ENCODE measurements at places on chromosomes 4 and X.
A peak's percentile ranks its signal among the peaks of the same experiment; 100 is the strongest.

DNA sequence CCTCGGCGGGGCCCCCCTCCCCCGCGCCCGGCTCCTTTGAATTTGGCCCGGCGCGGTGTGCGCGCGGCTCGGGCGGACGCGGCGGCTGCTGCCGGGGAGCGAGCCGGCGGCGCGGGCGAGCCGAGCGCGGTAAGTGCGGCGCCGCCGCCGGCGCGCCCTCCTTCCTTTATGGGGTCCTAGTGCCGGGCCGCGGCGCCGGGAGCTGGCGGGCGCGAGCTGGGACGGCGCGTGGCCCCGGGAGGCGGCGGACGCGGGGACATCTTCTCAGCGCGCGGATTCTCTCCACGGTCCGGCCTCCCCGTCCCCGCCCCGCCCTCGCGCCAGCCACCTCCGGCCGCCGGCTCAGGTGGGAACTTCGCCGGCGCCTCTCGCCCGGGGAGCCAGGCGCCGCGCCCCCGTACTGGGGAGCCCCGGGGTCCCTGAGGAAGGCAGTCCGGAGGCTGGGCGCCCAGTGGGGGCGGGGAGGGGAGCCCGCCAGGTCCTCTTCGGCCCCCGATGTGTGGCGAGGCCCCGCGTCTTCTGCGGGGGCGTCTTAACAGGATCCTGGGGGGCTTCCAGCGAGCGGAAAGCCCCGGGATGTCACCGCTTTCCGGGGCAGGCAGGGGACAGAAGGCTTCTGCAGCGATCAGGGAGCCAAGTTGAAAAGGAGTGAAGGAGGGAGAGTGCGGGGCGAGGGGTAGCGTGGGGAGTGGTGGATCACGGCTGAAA is 98.4 kb upstream of the TENM3 start:
- DNase-seq = no peak

GRCh38 chr4:21041708-21042107 is 341.4 kb downstream of the PACRGL start:
- DNase-seq = no peak

- DNase-seq = peak; percentile 48
Observed at GRCh38 chrX:123291623-123292022, 107.5 kb downstream of the GRIA3 start.

- DNase-seq = no peak
Observed at GRCh38 chr4:47061435-47061834, 30.1 kb downstream of the GABRB1 start.

- no peak for DNase-seq
Observed at GRCh38 chr4:112592717-112593116, 44.0 kb downstream of the ZGRF1 start.

- no peak for DNase-seq
Observed at GRCh38 chr4:47373174-47373573, 90.3 kb downstream of the COMMD8 start.

DNA sequence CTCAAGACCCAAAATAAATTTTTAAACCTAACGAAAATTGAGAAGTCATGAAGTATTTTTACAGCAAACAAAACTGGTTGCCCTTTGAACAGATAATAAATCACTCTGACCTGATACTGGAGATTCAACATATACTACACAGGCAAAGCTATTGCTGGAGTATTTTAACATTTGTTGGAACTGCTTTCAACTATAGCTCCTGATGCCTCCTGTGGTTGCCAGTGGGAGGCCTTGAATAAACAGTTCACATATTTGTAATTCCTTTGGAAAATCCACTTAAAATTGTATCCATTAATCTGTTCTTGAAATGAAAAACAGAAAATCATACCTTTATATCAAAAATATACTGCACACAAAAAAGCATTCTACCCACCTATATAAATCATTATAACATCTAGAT is 605.1 kb downstream of the KCTD8 start:
- DNase-seq = no peak

DNA sequence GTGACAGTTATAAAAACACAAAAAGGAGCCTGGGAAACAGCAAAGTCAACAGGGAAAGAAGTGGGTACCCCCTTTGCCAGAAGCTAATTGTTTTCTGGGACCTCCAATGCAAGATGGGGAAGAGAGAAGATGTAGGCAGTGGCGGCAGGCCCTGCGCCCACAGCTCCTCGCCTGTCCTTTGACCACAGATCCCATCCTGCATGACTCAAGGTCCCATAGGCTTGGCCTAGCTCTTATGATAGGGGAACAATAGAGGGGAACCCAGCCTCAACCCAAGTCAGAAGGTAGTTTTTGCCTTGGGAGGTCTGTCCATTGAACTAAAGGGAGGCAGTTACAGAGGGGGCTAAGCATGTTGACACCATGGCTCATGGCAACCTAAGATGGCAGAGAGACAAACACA is 14.2 kb downstream of the ZMYM3 start:
- no peak for DNase-seq

- no peak for DNase-seq
Observed at GRCh38 chr4:121353213-121353612, 27.6 kb downstream of the QRFPR start.

DNA sequence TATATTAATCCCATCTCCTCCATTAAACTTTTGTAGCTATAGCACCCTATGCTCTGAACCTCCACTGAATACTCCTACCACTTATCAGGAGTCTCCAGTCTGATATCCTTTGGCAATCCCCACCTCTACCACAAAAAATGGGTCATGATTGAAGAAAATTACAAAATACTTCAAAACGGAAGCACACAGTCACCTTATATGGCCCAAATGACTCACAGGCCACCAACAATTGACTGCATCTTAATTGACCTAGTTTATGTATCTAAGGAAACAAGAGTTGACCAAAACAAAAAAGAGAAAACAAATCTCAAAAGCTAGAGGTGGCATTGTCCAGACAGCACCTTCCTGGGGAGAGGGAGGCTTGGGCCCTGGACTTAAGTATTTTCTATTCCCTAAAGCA is 120.0 kb upstream of the DIAPH2 start:
- no peak for DNase-seq

- DNase-seq = peak; percentile 58
Observed at GRCh38 chrX:108537005-108537404, 97.4 kb downstream of the COL4A5 start.

GRCh38 chrX:150887906-150888465 is 10.5 kb downstream of the CD99L2 start:
- DNase-seq = no peak

GRCh38 chrX:33434256-33435092 is 223.1 kb upstream of the DMD start:
- DNase-seq = peak; percentile 20

DNA sequence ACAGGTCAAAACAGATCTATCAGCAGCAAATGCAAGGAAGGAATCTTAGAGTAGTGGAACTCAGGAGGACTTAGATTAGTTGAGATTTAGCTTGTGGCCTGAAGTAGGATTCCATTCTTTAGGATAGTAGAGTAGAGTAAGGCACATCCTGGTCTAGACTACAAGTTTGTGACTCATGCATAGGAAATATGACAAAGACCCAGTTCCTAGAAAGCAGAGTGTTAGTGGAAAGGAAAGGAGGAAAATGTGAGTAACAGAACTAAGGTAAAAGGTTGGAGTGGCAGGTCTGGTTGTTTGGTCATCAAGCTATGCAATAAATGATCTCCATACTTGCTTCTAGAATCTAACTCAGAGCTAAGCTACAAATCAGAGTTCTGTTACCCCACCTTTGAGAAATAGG is 595.0 kb downstream of the ACTRT1 start:
- no peak for DNase-seq

DNA sequence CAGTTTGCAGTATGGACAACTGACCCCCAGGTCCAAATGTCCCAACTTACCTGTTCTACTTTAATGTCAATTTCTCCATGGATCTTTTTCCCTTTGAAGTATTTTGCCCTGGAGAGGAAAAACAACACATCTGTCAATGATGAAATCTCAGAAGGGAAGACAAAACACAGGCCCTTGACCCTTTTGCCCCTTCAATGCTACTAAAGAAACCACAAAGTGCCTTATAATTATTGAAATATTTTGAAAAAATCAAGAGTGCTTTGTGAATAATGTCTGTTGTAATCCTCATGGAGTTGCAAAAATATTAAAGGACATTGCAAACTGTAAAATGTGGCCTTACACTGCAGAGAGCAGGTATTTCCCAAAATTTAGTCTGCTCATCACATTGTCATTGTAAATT is 12.6 kb downstream of the SYN1 start:
- DNase-seq = no peak

DNA sequence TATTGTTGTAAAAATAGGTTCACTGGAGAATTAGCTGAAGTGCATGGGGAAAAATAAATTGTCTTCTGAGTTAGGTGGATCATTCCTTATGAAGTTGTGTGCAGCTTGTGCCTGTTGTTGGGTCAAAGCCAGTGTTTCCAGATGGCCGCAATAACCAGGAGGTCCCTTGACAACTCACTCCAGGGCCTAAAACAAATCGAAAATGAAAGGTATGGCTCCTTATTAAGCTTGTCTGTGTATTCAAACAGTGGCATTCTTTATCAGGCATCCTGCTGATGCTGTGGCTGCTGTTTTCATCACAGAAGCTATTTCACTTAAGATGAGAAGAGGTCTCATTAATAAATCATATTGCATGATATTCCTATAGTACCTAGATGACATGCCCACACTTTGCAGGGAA is 80.2 kb downstream of the GRIA2 start:
- no peak for DNase-seq

GRCh38 chr4:26474551-26474950 is 15.7 kb downstream of the CCKAR start:
- no peak for DNase-seq

DNA sequence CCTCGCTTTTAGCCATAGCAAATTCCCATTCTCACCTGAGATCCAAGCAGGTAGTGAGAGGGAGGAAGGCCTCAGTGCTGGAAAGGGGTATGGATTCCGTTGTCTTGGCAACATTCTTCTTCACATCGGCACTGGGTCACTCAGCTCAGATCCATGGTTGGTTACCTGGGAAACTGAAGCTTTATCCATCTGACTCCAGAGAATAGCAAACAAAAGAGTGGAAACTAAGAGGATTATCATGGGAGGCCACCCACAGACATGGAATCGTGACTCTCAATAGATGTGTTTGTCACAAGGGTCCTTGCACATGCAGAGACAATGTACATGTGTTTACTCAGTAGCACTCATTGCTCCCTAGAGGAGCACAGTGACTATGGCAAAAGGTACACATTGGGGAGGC is 81.0 kb downstream of the MAGED4 start:
- peak; percentile 7 for DNase-seq

- no peak for DNase-seq
Observed at GRCh38 chrX:3428792-3429191, 82.3 kb upstream of the MXRA5 start.

DNA sequence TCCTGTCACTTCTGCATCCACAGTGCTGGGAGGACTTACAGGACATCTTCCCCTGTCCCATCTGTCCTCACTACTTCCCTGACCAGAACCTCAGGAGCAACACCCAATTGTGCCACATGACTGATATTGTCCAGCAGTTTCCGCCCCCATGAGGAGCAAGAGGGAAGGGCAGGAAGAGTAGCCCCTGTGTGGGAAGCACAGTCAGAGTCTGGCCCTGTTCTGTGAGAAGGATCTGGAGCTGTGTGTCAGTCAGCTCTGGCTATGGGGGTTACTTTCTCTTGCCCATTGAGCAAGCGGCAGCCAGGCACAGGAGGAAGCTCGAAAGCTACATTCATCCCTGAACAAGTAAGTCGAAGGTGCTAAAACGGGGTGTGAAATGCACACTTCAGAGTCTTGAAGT is 14.8 kb upstream of the TRIM60 start:
- no peak for DNase-seq

GRCh38 chrX:73668779-73669178 is 105.8 kb downstream of the CHIC1 start:
- no peak for DNase-seq

GRCh38 chrX:12993826-12994225 is 18.9 kb downstream of the TMSB4X start:
- no peak for DNase-seq

DNA sequence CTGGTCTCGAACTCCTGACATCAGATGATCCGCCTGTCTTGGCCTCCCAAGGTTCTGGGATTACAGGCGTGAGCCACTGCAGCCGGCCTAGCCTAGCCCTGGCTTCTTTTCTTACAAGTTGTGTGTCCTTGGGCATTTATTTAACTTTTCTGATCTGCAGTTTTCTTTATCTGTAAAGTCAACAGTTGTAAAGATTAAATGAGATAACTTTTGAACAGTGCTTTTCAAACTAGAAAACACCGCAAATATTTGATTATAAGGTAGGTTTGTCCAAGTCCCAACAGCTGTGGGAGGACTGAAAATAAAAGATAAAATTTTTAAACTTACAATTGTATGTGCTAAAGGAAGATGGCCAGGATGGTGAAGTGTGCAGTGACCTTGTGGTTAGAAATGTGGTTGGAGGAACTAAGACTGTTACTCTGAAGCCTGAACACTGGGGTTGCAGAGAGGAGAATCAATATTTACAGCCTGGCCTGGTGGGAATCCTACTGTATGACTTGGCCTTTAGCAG is 44.8 kb downstream of the GSX2 start:
- DNase-seq = no peak

- no peak for DNase-seq
Observed at GRCh38 chrX:15769300-15769954, 20.9 kb upstream of the ZRSR2 start.

DNA sequence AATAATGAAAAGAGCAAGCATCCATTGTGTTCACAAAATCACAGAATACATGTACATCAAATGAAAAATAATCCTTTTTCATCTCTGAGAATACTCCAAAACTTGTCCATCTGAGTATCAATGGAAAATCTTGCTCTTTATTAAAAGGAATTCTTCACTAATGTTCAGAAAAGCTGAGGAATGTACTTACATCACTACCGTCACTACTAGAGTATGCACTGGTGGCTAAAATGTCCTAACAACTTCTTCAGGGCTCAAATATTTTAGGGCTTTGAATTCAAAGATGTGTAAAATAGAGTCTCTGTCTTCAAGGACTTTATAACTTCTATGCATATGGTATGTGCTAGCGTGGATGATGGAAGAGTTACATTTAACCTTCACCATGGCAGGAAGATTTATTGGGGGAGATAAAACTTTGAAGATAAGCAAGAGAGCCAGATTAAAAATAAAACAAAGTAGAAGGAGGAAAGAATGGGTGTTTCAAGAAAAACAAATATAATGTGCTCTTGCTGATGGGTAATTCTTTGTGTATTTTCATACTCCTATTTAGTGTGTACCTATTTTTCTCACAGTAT is 55.1 kb downstream of the DMD start:
- DNase-seq = no peak

DNA sequence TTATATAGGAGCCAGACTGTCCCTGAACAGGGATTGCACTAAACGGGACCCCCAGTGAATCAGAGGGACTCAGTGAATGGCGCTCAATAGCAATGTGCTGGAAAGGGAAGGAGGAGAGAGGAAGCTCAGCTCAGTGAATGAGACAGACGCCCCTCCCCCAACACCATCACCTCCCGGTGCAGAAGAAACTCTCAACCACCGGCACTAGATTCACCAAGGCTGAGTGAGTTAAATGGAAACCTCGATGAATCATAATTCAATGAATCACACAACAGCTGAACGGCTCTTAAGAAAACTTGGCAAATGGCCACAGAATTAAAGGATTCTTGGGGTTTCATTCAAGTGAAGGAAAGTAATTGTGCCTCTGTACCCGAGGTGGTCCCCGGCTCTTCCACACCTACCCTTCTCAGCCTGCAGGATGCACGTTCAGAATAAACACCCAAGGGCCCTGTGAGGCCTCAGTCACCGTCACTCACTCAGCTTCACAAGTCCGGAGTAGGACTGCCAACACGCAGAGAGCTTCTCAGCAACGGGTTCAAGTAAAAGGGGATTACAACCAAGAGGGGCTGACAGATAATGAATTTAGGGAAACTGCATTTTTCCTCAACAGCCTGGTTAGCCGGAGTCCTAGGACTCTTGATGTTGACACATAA is 29.3 kb downstream of the CRMP1 start:
- DNase-seq = no peak

Measured in NCI-H1092 treated with DMSO at 0.1 percent for 48 hours (cell line).